ENCODE measurements at places on chromosomes 6 and 20.

GRCh38 chr6:35797837-35798526 is 859 bp upstream of the CLPS start:
- no peak for DNase-seq

- no peak for DNase-seq
Observed at GRCh38 chr6:169926617-169927417, 175.4 kb downstream of the ERMARD start.

DNA sequence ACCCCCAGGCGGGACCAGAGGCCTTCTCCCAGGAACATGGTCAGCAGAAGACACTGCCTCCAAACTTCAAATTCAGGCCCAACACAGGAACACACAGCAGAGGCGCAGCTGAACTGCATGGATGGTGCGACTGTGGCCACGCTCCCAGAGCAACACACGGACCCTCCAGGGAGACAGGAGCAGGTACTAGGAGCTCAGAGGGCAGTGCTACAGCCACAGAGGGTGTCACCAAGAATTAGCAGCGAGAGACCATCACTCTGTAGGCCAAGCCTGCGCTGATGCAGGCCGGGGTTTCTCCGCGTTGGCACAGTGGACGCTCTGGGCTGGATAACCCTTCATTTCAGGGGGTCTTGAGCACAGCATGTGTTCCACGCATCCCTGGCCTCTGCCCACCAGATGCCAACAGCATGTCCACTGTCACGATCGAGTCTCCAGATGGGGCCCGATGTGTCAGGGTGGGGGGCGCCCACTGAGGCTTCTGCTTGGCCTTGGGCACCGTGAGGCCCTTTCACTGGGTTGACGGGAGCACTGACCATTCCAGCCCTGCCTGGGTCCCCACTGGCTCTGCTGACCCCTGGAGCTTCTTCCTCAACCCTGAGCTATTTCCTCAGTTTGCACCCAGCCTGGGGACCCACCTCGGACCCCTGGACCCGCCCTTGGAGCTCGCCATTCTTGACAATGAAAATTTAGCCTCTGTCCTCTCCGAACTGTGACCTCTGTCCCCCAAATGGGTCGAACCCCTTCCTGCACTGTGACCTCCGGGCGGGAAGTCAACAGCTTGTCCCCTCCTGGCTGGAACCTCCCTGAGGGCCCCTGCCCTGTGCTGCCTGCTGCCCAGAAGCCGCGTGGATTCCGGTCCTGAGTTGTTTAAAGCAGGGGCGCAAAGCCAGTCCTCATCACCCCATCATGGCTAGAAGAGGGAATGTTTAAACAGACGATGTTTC is 239.4 kb downstream of the DLL1 start:
- no peak for DNase-seq

- DNase-seq, result peak; percentile 18
Observed at GRCh38 chr20:23350904-23351838, 580 bp downstream of the NXT1 start.

- no peak for DNase-seq
Observed at GRCh38 chr6:47016909-47017308, 25.2 kb downstream of the ADGRF1 start.

- no peak for DNase-seq
Observed at GRCh38 chr6:54993948-54994347, 147.4 kb downstream of the FAM83B start.

DNA sequence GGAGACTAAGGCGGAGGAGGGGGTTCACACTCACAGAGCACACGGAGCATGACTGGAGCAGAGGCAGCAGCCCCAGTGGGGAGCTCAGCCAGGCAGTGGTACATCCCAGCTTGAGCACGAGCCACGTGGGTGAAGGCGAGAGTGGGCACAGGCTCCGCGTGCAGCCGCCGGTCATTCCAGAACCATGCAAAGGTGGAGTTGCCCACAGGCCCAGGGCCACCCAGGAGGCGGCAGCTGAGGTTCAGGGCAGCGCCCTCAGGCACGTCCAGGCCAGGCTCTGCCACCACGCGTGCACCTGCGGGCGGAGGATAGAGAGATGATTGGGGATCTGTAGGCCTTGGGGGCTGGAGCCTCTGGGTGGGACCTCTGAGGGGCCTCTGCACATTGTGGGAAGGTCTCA is 9.5 kb upstream of the ADAM33 start:
- no peak for DNase-seq

DNA sequence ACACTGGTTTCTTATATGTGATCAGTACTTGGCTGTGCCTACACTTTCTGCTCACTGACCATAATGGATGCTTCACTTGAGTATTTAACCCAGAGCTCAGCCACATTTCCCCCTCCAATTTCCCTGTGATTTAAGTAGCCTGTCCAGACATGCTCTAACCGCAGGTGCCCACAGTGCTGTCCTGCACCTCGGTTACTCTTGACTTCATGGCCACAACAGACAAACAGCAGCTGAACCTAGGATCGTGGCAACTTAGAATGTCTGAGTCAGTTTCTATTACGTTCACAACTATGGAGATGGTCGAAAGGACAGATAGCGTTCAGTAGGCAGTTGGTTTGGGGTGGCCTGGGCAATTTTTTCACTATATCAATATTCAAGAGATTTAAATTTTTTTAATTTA is 306.9 kb upstream of the SGK1 start:
- no peak for DNase-seq

DNA sequence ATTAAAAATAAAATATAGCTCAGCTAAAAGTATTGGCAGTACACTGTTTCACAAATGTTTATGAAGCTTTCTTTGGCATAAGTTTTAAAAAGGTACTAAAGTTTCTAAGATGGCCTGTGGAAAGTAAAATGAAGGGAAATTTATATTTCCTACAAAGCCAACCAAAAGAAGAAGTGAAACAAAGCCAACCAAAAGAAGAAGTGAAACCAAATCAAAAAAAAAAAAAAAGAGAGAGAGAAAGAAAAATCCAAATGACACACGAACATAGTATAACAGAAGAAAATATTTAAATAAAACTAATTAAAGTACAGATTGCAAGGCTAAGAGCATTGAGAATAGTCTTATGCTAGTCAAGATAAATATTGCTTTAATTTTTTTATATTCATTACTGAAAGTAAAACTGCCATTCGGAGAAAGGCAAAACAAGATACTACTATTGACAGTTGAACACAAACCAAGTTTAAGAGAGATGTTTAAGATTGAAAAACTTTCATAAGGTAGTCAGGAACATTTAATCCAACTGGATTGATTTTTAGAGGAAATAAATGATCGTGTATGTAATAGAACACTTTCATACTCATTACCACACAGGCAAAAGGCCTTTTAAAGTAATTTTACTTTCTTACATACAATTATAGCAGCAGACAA is 12.8 kb upstream of the KHDRBS2 start:
- peak; percentile 87 for DNase-seq

DNA sequence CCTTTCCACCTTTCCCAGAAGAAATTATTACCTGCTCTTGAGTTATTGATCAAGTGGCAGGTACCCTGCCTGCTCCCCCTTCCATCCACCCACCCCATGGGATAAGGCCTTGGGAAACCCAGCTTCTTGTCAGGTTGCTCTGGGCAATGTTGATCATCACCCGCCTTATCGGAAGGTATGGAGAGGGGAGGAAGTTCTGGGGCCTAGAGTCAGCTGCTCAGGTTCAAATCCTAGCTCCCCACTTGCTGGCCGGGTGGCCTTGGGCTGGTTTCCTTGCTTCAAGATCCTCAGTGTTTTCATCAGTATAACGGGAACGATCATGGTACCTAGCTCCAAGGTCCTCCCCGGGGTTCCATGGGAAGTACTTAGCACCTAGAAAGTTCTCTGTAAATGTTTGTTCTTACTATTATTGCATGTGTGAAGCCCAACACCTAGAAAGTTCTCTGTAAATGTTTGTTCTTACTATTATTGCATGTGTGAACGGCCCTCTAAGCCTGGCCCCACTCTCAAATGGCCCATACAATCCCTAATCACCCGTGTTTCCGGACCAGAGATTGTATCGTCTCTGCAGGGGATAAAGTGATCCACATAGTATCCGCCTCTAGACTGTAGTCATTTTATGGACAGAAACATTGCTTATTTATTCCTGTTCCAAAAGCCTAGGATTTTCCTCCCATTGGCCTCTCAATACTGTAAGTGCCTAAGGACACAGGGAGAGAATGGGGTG is 1.1 kb upstream of the PREX1 start:
- no peak for DNase-seq
